ENCODE measurements at places on chromosomes 13 and 19.

DNA sequence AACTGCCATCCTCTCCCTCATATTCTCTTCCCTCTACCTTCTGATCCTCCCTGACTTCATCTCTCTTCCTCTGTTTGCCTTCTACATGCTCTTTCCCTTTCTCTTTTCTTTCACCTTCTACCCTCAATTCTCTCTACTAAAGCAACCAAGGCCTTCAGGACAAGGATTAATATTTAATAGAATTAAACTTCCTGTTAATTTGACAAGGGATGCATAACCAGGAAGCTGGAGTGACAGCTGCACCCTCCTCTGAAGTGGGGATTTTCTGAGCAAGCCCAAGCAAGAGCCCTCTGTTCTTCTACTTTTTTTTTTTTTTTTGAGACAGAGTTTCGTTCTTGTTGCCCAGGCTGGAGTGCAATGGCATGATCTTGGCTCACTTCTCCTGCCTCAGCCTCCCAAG lies 63.4 kb upstream of the MED4 start:
- DNase-seq: peak; percentile 89

GRCh38 chr13:33279414-33280278 lies 5.9 kb downstream of the STARD13 start:
- peak; percentile 98 for DNase-seq

DNA sequence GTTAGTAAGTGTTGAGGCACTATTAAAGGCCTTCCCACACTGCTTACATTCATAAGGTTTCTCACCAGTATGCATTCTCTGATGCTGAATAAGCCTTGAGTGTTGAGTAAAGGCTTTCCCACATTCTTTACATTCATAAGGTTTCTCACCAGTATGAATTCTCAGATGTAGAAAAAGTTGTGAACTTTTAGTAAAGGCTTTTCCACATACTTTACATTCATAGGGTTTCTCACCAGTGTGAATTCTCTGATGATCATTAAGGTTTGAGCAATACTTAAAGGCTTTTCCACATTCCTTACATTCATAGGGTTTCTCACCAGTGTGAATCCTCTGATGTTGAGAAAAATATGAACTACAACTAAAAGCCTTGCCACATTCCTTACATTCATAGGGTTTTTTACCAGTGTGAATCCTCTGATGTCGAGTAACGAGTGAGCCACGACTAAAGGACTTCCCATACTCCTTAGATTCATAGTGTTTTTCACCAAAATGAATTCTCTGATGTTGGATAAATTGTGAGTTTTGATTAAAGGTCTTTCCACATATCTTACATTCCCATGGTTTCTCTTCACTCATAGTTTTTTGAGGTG lies 24.2 kb downstream of the ZNF829 start:
- no peak for DNase-seq

- DNase-seq: peak; percentile 77
These were observed 54.8 kb downstream of the DGKH start for GRCh38 chr13:42102961-42103865.

DNA sequence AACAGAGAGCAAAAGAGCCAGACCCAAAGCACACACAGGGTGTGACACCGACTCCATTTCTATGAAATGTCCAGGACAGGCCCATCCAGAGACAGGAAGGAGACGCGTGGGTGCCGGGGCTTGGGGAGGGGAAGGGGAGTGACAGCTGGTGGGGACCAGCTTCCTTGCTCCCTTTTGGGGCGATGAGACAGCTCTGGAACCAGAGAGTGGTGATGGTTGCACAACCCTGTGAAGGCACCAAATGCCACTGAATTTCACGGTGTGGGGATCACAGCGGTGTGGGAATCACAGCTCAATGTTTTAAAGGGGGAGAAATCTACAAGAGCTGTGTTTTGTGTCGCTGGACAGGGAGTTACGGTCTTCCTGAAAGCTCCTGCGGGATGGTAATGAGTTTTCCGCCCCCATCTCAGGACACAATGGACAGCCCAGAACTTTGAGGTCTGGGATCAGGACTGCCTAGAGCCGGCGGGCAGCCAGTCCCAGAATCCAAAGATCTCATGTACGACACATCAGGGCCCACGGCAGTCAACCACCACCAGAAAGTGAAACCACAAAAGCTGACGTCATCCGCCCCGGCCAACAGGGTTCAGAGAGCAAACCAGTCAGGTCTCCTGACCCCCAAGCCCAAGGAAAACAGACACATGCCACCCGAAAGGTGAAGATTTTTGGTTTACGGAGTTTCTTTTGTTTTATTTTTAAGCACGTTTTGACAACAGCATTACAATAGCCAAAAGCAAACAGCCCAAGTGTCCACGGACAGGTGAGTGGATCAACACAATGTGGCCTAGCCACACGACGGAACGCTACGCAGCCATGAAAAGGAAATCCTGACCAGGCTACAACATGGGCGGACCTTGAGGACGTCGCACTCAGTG lies 7.3 kb downstream of the SGTA start:
- DNase-seq: peak; percentile 64

DNA sequence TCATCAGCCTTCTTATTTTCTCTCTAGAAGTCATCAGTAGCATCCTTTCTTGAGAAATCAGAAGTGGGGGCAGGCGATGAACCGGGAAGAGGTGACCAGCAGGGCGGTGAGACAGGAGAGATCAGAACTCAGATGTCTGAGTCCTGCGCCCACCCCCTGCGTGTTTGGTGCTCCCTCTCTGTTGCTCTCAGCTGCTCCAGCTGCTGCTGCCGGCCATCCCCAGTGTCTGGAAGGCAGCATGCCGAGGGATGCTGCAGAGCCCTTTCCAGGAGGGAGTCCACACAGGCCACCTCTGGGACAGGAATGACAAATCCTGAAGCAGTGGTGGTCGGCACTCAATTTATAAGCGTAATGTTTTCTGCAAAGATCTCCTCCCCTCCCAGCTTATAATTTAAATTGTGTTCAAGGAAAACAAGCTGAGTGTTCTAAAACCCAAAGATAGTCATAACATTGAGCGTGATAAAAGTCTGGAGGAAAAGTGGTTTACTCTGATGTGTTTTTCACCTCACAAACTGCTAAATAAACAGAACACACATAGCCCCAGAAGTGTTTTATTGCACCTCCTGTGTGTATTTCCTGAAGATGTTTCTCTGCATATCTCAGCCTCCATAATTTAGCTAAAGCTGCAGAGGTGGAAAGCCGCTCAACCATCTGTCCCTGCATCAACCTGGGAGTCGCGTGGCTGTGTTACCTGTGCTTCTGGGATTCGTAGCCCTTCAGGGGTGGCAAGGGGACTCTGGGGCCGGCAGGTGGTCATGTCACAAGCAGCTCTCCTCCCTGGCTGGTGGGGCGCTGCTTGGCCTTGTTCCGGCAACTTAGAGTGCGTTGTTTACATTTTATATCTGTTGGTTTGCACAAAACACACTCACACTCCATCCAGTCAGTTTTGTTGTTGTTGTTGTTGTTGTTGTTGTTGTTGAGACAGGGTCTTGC lies 191.2 kb downstream of the USP12 start:
- DNase-seq: no peak

- DNase-seq: no peak
These were observed 4.7 kb upstream of the YJEFN3 start for GRCh38 chr19:19524053-19524452.

GRCh38 chr19:48490981-48491792 lies 20.4 kb downstream of the LMTK3 start:
- DNase-seq: peak; percentile 74

DNA sequence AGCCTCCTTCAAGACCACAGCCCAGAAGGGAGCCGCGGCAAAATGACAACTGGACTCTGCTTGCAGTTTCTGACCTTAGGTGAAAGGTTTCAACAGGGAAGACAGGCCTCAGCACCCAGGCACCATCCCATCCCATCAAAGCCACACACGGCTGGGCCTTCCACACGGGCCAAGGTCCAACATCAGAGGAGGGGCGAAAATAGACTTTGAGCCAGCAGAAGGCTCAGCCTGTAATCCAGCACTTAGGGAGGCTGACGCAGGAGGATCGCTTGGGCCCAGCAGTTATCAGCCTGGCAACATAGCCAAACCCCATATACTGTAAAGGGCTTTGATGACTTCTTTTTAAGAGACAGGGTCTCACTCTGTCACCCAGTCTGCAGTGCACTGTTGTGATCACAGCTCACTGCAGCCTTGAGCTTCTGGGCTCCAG lies 26.8 kb upstream of the TINCR start:
- DNase-seq: no peak

DNA sequence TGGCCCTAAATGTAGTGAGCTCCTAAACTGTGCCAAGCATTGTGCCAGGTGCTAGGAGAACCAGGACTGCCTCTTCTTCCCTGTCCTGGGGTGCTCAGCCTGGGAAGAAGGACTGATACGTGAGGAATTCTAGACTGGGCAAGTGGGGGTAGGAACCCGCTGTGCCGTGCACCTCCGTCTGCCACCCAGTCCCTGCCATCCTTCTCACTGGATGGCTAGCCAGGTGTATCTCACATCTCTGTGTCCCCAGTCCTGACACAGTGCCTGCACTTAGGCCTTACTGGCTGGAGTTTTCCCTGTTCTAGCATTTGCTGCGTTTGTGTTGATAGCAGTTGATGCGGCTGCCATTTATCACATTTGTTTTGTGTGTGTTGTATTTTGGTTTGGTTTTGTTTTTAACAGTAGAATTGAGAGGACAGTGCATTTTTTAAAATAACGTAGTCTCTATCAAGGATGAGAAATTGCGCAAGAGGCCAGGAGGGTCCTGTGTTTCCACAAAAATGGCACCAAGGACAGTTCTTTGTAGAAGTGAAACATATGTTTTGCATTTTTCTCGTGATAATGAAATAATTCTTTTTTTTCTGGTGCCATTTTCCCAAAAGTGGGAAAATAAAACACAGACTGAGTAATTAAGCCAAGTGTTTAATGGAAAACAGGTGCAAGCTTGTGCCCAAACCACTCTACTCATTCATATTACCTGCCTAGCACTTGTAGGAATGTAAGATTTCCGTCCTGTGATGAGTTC lies 4.7 kb upstream of the GPR183 start:
- no peak for DNase-seq

GRCh38 chr13:110213461-110214074 lies 93.4 kb downstream of the COL4A1 start:
- no peak for DNase-seq

DNA sequence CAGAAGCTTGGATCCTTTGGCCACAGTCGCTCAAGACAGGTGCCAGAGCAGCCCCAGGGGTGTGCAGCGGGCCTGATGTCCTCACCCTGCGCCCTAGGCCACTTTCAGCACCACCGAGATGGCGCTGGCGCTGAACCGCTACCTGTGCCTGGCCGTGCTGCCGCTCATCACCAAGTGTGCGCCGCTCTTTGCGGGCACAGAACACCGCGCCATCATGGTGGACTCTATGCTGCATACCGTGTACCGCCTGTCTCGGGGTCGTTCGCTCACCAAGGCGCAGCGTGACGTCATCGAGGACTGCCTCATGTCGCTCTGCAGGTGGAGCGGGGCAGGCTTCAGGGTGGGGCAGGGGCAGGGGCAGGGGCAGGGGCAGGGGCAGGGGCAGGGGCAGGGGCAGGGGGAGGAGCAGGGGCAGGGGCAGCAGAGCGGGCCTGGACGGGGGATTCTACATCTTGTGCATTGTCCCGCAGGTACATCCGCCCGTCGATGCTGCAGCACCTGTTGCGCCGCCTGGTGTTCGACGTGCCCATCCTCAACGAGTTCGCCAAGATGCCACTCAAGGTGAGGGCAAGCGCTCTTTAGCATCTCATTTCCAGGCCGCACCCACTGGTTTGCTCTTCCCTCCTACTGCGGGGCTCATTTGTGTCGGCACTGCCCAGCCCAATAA lies 69.1 kb downstream of the RYR1 start:
- DNase-seq: no peak

GRCh38 chr19:17965370-17966128 lies 1.4 kb upstream of the KCNN1 start:
- DNase-seq: peak; percentile 37

- DNase-seq: peak; percentile 99
These were observed 220.9 kb downstream of the FOXO1 start for GRCh38 chr13:40445557-40445990.

GRCh38 chr13:98199480-98199879 lies 22.4 kb upstream of the RNF113B start:
- DNase-seq: no peak

DNA sequence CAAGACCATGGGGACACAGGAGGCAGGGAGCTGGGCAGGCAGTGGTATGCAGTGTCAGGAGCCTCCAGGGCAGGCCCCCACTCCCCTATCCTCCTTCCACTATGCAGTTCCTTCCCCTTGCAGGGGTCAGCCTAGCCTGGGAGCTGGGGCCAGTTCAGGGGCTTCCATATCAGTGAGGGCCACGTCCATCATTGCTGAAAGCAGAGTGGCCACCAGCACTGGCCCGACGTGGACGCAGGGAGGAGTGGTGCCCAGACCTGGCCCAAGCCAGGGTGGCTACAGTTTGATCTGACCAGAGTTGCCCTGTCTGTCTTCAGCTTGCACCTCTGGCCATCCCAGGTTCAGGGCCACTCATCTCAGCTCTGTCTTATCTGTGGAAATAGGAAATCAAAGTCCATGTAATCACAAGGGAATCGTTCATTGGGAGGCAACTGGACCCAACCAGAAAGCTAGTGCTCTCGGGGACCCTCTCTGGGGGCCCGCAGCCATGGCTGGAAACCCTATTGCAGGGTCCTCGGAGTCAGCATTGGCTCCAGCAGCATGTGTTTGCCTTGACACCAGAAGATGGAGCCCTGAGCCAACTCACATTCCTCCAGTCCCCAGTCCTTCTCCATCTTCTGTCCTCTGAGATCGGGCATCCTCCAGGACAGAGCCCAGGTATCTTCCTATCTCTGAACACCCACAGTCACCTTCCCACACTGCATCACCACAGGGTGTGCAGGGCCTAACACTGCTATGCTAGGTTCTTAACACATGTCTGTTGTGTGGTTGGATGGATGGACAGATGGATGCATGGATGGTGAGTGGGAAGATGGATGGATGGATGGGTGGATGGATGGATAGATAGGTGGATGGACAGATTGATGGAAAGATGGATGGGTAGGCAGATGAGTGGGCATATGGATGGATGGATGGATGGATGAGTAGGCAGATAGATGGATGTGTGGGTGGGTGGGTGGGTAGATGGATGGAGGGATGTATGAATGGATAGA lies 75.7 kb upstream of the KCTD15 start:
- DNase-seq: no peak

All from kidney tubule cell (primary cell).